ENCODE measurements at places on chromosomes 12 and 14.

DNA sequence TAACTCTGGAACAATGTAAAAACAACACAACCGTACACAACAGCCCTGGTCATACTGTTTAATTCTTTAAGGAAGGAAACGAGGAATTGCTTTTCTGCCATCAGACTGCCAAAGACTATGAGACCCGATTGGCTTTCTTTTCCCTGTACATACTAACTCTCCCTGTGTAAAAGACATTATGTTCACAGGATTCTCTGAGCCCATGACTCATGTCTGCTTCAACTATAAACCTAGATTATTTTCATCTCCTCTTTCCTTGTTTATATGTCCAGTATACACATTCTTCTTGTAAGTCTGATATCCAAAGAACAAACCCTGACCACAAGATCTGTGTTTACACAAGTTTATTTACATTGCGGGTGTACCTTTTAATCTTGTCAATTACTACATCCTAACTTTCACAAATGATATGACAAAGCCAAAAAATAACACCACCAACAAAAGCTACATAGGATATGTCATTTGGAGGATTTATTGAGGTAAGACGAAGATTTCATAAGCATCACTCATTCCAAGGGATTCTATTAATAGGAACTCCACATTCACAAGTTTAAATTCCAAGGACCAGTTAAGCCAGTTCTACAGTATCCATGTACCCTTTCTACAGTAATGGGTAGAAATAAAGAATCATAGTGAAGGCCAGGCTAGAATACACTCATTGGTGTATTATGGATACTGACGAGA, 67.3 kb downstream of the STXBP6 start:
- no peak for DNase-seq

DNA sequence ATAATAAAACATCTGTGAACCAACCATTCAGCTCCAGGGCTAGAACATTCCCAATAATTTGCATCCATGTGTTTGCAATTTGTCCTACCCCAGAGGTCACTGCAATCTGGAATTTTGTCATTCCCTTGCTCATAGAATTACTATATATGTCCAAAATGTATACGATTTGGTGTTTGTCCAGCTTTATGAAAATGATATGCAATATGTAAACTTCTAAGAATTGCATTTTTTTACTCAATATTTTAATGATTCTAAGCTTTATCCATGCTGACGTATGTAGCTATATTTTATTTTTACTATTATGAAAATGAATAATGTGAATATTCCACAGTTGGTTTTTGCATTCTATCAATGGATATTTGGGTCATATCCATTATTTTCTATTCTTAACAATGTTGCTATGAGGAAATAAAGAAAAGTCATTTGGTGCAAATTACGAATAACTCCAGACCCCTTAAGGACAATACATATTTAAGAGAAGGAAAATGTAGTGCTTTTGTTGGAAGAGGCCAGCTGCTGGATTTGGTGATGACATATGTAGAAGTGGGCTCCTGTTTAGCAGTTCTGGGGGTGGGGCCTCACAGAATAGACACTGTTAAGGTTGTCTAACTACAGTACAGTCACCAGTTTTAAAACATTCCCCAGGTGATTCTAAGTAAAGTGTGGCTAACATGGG, 139.4 kb downstream of the SLC38A4 start:
- DNase-seq: no peak

- DNase-seq: no peak
These were observed 1281.1 kb downstream of the TMEM121 start for GRCh38 chr14:106807493-106807892.

DNA sequence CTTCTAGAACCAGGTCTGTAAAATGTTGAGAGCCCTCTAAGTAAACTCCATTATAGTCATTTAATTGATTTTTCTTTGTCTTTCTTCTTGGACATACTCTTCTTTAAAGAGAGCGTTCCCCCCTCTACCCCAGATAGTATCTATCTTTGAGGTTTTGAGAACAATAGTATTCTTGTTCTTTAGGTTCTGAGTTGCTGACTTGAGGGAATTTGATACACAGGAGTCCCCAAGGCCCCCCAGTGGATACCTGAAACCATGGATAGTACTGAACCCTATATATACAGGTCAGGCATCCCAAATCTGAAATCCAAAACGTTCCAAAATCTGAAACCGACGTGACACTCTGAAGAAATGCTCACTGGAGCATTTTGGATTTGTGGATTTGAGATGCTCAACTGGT, 65.5 kb downstream of the FUT8 start:
- no peak for DNase-seq

DNA sequence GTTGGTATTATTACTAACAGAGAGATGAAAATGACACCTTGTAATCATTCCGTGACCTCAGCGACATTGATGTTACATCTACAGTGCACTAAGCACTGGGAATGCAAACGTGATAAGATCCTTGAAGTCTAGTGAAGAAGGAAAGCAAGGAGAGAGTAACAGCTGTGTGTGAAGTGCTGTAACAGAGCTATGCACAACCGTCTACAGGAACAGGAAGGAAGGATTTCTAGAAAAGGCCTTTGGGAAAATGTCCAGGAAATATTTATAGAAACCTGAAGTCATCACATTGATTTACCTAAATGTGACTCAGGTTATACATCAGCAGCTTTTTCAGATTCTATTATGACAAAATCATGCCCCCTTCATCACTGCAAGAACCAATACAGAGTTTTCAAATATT, 304.2 kb upstream of the AMIGO2 start:
- DNase-seq: no peak

- no peak for DNase-seq
These were observed 239.4 kb upstream of the PDE3A start for GRCh38 chr12:20128928-20129327.

GRCh38 chr14:101219896-101220703, 316.6 kb upstream of the RTL1 start:
- DNase-seq: no peak

DNA sequence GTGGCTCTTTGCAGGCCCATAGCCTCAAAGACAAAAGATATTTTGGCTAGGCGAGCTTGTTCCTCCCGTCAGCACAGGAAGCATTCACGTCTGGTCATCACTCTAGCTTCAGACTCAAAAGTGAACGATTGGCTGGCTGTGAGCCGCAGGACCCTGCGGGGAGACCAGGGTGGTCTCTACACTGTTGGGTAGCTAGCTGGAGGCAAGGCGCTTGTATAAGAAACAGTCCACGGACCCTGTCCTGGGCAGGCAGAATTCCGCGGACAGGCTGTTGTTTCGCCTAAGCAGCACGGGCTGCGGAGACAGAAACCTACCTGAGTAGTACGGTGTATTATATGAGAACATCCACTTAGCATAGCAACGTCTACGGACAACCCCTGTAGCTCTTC, 29.6 kb downstream of the WBP11 start:
- DNase-seq: peak; percentile 77

- peak; percentile 90 for DNase-seq
These were observed 62.3 kb downstream of the FOS start for GRCh38 chr14:75340921-75341320.

GRCh38 chr12:102562836-102563425, 82.6 kb upstream of the IGF1 start:
- no peak for DNase-seq

Data from coronary artery (tissue), 2 donors.